CD4-positive, alpha-beta memory T cell (primary cell): ENCODE measurements at places on chromosomes 7 and 10.
A peak's percentile ranks its signal among the peaks of the same experiment; 100 is the strongest.

DNA sequence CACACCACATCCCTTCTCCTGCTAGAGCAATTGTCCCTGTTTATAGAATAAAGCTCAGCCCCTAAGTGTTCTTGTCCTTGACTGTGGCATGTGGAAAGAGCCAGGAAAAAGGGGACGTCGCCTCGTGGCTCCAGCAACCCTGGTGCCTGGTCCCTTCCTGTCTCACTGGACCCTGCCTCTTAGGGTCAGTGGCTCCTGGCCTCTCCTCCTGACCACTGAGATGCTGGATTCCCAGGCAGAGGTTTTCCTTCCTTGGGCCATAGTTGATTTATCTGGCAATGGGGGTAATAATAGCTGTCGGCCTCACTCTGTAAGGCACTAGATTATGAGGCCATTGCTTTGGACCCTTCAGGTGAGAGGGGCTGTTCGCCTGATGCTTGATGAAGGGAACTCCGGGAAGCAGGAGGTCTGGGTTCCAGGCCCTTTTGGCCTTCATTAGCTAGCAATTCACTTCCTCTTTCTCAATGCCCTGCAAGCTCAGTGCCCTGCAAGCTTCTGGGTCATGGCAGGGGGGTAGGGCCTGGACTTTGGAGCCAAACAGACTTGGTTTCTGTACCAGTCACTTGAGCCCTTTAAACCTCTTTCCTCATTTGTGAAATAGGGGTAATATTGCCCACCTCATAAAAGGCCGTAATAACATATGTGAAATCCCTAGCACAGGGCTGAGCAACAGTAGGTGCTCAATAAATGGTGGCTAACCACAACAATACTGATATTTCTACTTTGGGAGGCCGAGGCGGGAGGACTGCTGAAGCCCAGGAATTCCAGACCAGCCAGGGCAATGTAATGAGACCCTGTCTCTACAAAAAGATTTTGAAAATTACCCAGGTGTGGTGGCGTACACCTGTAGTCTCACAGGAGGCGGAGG lies 1.1 kb downstream of the ASL start:
- DNase-seq = no peak

DNA sequence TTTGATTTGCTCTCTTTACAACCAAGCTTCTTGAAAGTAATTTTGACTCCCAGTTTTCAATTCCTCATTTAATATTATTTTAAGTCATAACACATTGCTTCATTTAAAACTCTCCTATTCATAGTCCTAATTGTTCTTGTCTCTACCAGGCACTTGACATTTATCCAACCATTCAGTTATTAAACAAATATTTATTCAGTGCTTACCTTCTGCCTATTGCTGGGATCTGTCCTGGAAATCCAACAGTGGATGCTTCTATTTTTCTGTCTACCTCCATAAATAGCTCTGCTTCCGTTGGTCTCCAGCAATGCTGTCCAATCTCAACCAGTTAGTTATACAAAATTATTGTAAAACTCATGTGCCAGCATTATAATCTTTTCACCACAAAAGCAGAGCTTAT lies 615.1 kb downstream of the ZWINT start:
- DNase-seq = no peak

GRCh38 chr7:137696376-137696775 lies 150.4 kb downstream of the DGKI start:
- DNase-seq = no peak

DNA sequence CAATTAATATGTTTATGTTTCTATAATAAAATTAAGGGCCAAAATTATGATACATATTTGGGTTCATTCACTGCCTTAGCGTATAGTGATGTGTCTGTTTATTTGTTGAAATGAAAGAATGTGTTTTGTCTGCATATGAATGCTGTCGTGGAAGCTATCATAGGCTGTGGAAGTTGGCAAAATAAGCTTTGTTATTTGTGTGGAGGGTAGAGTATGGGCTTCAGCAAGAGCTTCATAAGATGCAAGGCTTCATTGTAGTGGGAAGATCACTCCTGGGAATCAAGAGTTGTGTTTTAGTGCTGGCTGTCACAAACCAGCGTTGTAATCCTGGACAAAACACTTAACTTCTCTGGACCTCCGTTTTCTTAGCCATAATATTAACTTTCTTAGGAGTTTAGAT lies 2.5 kb downstream of the SLK start:
- no peak for DNase-seq

DNA sequence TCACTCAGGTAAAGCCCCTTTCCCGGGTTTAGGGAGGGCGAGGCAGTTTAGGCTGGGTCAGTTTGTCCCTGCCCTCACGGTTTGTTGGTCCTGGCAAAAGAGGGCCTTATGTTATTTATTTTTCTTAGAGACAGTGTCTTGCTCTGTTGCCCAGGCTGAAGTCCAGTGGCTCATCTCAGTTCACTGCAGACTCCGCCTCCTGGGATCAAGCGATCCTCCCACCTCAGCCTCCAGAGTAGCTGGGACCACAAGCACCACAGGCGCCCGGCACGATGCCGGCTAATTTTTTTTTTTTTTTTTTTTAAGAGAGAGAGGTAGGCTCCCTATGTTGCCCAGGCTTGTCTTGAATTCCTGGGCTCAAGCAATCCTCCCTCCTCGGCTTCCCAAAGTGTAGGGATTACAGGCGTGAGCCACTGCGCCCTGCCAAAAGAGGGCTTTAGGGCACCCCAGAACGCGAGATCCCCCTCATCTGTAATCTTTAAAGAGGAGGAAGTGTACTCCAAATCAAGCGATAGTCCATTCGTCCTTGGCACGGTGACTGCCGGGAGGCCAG lies 626 bp upstream of the BMS1 start:
- DNase-seq = peak; percentile 41

GRCh38 chr7:18087026-18087686 lies 59.5 kb upstream of the PRPS1L1 start:
- no peak for DNase-seq

DNA sequence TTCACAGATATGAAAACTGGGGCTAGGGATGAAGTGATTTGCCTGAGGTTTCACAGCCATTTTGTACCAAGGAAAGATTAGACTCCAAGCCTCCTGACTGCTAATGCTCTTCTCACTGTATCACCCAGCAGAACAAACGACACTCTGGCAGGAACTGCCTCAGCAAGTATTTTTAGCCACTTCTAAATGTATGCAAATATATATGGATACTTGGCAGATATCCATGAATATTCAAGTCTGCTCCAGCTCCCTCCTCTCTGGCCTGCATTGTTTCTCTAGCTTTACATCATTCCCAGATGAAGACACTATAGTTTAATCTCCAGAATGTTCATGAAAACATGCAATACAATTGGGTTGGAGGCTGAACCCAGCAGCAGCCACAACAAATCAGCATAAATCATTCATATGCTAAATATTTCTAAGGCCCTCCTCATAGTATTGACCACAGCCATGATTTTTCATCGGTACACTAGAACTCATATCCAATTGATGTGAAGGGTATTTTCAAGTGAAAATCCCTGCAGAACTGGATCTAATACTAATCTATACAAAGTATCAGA lies 65.5 kb downstream of the HPSE2 start:
- DNase-seq = no peak

DNA sequence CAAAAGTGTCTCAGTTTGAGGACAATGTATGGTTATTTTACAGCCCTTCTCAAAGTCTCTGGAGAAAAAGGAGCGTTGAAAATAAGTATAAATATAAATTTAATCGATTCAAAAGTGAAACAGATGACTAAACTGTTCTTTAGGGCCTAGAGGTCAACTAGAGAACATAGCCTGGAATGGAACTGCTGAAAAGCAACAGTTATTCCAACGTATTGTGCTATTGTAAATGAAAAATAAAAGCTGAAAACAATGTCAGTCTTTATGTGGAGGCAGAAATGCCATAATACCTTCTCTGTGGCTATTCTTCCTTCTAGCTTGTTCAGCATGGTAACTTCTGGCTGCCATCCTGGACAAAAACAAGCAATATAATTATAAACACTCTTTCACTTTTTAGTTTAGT lies 362.5 kb downstream of the ARL4A start:
- no peak for DNase-seq

- DNase-seq = no peak
Measured at GRCh38 chr7:39357648-39358047, 208.6 kb upstream of the YAE1 start.

GRCh38 chr10:32415361-32415760 lies 30.6 kb upstream of the CCDC7 start:
- no peak for DNase-seq

GRCh38 chr7:117637937-117638336 lies 158.1 kb downstream of the CFTR start:
- DNase-seq = no peak

DNA sequence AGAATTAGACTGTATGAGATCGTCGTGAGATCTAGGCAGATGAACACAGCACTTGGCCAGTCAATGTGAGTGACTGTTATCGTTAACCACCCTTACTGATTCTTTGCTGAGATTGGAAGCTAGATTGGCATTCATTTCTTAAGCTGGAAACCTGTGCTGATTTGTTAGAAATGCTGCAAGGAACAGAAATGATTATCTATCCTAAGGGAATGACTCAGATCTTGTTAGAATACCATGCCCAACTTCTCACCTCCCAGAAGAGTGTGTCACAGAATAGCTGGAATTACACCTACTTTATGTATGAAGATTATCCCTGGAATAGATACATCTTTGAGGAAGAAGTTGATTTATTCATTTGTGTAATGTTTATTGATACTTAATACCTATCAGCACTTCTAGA lies 275.2 kb downstream of the AUTS2 start:
- DNase-seq = no peak

DNA sequence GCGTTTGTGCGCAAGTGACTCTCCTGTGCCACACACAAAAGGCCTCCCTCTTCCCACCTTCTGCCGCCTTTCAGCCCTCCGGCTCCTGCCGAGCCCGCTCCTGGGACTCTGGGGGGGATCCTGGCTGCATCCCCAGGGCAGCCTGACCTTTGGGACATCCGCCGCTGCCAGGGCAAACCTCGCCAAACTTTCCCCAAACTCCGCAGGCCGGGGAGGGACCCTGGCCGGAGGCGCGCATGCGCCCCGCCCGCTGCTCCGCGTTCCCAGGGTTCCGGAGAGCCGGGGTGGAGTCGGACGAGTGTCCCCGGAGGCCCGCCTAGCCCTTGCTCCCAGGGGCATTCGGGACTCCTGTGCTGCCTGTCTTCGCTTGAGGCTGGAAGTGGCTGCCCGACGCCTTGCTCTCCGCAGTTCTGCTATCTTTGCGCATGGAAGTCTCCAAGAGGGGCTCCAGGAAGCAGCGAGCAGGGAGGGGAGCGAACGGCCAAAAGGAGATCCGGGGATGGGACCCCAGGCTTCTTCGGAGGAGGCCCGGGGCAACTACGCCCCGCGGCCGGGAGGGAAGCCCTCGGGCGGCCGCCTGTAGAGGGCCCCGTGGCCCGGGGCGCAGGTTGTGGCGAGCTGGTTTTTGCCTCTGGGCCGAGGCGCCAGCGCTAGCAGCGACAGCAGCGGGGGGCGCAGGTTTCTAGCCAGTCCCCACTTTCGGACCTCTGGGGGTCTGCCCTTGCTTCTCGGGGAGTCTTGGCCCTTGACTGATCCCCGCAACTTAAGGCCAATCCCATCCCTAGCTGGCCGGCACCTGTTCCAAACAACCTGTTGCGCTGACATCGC lies 7.0 kb downstream of the PTF1A start:
- DNase-seq = no peak

DNA sequence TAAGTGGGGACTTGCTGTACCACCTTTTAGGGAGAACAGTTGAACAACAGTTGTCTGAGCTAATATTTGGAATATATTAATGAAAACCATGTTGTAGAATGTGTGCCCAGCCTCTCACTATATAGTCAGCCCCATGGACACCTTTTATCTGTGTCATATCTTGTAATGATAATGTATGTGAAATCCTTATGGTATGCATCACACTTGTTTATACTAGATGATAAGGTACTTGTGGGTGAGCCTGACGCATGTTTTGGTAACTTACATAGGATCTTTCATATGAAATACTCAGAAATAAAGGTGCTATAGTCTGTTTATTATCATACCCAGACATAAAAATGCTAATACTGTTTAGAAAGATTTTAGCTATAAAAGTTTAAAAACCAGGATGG lies 32.8 kb downstream of the CAMK1D start:
- no peak for DNase-seq

DNA sequence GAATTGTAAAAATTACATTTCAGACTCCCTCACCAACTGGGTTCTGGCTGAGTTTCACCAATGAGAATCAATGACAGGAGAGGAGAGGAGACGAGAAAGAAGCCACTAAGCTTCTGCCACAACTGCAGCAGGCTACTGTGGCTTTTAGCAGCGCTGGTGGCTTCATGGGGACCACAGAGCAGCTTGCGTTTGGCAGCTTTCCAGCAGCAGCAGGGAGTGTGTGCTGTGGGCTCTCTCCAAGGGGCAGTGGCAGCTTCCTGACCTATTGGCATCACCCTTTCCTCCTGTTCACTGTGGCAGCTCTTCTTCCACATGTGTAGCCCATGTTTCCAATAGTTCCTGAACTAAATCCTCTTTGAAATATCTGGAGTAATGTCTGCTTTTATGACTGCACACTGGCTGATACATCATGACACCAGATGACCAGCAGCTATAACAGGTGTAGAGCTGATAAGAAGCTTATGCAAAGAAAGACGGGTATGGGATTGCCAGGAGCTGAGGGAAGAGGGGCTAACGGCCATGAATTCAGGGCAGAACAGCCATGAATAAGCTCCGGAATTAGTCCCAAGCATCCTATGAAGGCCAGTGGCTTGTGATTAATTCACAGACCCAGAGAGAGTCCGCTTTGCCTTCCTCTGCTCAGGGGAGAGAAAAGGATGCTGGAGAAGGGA lies 46.8 kb downstream of the KCNH2 start:
- DNase-seq = peak; percentile 25

DNA sequence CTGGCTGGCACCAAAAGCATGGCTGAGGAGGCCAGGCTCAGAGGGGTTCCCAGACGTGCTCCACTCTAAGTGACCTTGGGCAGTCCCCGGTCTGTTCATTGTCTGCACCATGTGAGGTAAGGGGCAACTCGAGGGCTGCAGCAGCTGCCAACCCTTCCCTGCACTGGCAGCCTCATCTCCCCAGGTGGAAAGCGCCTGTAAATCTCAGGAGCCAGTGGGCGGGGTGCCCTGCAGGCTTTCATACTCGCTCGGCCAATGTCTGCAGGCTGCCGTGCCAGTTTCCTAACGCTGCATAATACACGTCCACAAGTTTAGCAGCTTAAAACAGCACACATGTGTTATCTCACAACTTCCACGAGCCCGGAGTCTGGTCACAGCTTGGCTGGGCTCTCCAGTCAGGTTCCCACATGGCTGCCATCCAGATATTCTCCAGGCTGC lies 12.6 kb upstream of the GDF10 start:
- no peak for DNase-seq

GRCh38 chr7:141358386-141358785 lies 192.8 kb upstream of the AGK start:
- DNase-seq = no peak

GRCh38 chr10:3255075-3255474 lies 82.5 kb upstream of the PITRM1 start:
- DNase-seq = no peak

DNA sequence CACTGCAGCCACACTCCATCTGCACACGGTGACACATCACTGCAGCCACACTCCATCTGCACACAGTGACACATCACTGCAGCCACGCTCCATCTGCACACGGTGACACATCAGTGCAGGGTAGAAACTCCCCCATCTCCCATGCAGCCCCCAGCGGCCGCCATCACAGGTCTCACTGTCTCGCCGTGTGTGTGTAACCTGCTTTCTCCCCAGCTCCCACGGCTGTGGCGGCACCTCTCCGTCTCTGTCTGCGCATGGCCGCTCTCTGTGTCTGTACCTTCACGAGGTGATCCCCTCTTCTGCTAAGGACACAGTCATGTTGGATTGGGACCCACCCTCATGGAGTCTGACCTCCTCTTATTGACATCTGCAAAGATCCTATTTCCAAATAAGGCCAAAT lies 527.4 kb downstream of the PTPRN2 start:
- DNase-seq = no peak
